ENCODE measurements at places on chromosomes 16 and 17.

DNA sequence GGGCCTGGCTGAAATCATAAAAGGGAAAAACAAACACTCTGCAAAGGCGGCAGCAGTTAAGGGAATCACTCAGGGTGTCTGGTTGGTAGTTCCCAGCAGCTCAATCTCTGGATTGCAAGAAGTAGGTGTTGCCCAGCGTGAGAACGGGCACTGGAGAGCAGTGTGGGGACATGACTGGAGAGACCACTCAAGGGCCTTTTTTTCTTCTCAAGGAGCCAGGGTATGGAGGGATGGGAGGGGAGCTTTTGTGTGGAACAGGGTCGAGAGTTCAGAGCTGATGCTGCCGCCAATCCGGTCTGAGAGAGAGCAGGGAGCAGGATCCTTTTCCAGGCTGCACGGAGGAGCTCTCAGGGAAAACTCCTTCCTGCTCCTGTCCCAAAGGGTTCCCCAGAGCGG is 15.2 kb downstream of the SCNN1B start:
- no peak for DNase-seq

GRCh38 chr16:49961089-49961488 is 63.9 kb upstream of the CNEP1R1 start:
- DNase-seq: no peak

- DNase-seq: no peak
These were observed 219.3 kb downstream of the SPECC1 start for GRCh38 chr17:20228410-20228809.

DNA sequence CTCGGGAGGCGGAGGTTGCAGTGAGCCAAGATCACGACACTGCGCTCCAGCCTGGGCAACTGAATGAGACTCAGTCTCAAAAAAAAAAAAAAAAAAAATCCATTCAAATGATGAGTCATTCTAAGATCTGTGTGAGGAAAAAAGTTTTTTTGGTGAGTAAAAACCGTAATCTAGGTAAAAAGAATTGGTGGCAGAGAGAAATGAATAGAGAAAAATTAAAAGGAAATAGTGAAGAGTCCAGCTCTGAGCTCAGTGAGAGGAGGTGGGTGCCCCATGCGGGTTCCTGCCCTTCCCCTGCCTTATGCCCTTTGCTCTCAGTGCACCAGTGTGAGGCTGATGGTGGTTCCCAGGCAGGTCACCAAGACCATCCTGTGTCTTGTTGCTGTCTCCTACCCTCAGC is 20.9 kb downstream of the GAN start:
- no peak for DNase-seq

DNA sequence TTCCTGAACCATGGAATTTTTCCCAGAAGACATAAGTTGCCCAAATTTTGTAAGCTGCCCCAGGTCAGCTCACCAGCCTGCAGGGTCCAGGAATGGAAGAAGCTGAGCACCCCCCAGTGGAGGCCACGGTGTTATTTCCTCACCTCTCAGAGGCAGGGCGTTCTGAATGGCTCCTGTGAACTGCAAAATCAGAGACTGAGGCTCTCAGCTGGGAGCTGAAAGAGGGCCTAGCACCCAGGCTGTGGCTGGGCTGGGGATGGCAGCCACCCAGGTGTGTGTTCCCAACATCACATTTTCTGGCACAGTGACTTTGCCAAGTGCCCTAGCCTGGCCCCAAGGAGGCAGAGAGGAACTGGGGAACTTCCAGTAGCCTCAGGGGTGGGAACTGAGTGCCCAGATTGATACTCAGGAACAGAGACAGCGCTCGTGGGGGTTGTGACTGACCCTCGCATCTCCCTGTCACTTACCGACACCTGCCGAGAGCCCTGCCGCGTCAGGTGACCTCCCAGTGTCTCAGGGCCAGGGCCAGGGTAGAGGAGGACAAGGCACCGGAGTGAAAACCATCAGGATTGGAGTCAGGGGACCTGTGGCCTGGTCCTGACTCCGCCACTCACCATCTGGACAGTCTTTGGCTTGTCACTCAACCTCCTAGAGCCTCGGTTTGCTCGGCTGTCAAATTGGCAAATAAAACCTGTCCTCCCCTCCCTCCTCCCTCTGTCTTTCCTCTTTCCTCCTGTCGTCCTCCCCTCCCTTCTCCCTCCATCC is 11.3 kb downstream of the CACNG4 start:
- no peak for DNase-seq

DNA sequence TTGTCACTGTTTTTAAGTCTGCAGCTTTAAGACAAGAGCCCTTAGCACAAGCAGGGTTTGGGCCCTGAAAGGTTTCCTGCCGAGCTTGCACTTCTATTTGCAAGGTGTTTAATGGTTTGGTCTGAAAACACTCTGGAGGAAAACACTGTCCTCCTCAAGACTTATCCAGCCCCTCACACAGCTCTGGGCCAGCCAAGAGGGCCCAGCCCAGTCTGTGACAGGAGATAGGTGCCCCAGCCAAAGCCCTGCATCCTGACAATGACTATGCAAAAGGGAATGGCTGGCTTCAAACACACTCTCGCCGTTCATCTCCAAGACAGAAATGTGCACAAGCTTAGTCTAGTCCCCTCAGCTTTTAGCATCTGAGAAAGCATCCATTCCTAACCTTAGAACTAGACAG is 26.9 kb downstream of the MPG start:
- no peak for DNase-seq

- no peak for DNase-seq
These were observed 78.0 kb upstream of the CBX4 start for GRCh38 chr17:79916991-79917901.

GRCh38 chr17:44956998-44957981 is 9.7 kb upstream of the KIF18B start:
- no peak for DNase-seq

DNA sequence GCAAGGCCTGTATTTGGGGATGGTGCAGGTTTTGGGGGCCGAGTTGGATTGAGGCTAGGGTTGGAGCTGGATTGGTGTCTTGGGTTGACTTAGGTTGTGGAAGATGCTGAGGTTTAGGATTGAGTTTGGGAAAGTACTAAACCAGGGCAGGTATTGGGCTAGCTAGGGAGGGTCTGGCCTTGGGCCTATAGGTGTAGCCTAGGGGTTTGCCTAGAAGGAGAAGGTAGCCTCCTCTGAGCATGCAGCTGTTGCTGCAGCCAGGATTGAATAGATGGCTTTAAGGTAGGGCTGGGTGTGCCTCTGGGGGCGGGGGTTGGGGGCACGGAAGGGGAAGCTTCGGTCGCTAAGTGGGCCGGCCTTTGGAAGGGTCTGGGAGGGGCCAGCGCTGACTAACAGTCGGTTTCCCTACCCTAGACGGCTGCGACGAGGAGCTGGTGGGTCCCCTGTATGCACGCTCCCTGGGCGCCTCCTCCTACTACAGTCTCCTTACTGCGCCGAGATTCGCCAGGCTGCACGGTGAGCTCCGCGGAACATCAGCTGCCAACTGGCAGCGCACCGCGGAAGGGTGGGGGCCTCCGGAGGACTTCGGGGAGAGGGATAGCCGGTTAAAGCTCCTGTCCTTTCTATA is 1.2 kb downstream of the CNTNAP1 start:
- DNase-seq: no peak

- no peak for DNase-seq
These were observed 2.6 kb downstream of the LRRC75A start for GRCh38 chr17:16489431-16489830.

Data from stimulated activated CD8-positive, alpha-beta memory T cell treated with anti-CD3 and anti-CD28 coated beads, Interleukin-2, amount 100 ng/mL, for 48 hours (primary cell).